ENCODE measurements at places on chromosomes 6 and 20. TPM values are rescaled to one million over a fixed set of nuclear protein-coding genes. Genes with fewer than 3 reads are reported as not detected.
A peak's percentile ranks its signal among the peaks of the same experiment; 100 is the strongest.

- peaks cover 38% of the 10 kb centered on the region for H3K4me1 ChIP-seq
- H3K4me3 ChIP-seq = peak overlapping the region; percentile 84
- H3K27me3 ChIP-seq = no peaks in the 10 kb centered on the region
- no peak for DNase-seq
- H3K36me3 ChIP-seq = peaks cover 18% of the 10 kb centered on the region
Measured at GRCh38 chr6:105135056-105135455, 44.8 kb downstream of the POPDC3 start.

- DNase-seq = no peak
- no peaks in the 10 kb centered on the region for H3K36me3 ChIP-seq
- H3K27me3 ChIP-seq = no peaks in the 10 kb centered on the region
- no peak overlapping the region for H3K27ac ChIP-seq
- no peak overlapping the region for H3K4me3 ChIP-seq
- no peaks in the 10 kb centered on the region for H3K4me1 ChIP-seq
Measured at GRCh38 chr6:33065312-33065711, 8.1 kb downstream of the HLA-DPA1 start.

- H3K27me3 ChIP-seq = no peaks in the 10 kb centered on the region
- H3K4me1 ChIP-seq = peaks cover 3% of the 10 kb centered on the region
- H3K36me3 ChIP-seq = no peaks in the 10 kb centered on the region
- no peak overlapping the region for H3K4me3 ChIP-seq
- no peak for DNase-seq
Measured at GRCh38 chr6:4675121-4675520, 101.1 kb upstream of the CDYL start.

DNA sequence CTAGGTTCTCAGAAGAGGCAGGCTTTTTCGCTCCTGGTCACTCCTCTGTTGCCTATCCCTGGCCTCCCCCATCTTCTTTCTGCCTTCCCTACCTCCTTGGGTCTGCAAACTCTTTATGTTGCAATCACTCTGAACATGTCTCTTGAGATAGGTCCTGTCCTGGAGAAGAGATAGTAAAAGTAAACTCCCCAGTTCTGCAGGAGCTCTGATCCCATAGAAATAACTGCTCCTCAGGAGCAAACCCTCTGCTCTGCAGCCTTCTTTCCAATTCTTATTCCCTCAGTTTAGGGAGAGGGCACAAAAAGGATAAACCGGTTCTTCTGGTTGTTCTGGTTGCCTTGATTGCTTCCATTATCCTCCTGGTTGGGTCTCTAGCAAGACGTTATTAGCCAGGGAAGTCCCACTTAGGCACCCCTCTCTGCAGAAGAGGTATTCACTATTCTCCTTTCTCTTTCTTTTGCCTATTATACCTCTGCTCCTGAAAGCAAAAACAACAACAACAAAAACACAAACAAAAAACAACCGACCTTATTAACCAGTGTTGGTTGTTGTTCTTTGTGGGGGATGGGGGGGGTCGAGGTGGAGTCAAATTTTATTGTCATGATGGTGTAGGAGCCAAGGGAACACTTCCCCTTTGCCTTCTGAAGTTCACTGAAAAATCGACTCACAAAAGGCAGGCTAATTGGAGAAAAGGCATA lies 973 bp downstream of the TRIM38 start:
- H3K4me3 ChIP-seq = peak overlapping the region; percentile 73
- H3K36me3 ChIP-seq = no peaks in the 10 kb centered on the region
- DNase-seq = no peak
- H3K4me1 ChIP-seq = peaks cover 19% of the 10 kb centered on the region
- H3K27ac ChIP-seq = peak overlapping the region; percentile 81

DNA sequence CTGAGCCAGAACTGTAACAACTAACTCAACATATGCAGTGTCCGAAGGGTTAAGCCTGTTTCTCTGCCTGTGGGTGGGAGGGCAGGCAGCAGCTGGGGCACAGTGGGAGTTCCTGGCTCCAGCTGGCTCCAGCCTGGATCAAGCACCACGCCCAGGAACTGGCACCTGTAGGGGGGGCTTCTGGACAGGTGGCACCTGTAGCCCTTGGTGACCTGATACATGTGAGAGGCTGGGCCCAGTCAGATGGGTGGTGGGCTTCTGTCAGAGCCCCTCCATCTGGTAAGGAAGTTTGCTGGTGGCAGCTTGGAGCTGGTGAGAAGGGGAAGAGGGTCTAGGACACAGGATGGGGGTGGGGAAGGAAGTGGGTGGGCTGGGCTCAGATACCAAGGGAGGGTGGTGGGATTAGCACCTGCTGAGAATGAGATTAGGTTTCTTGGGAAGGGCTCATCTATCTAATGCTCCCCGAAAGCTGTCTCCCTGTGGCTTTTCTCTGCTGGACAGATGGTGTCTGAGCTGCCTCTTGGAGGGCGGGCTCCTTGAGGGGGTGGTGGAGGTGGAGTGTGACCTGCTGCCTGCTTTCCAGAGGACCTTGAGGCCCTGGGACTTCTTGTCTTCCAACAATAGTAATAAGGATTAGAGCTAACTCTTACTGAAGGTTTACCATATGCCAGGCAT lies 28.5 kb downstream of the BCL2L1 start:
- H3K27ac ChIP-seq = peak overlapping the region; percentile 68
- peaks cover 5% of the 10 kb centered on the region for H3K36me3 ChIP-seq
- no peak for DNase-seq

DNA sequence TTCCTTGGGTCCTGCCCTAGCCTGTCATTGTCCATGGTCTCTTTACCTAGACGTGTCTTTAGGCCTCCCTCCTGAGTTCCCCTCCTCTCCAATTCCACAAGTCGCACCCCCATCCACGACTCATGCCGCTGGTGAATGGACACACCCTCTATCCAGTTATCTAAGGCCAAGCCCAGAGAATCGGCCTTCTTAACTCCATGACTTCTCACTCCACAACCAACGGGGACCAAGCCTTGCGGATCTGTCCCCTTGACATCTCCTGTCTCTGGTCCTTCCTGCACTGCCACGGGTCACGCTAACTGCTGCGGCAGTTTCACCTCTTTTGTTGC lies 7.0 kb upstream of the RREB1 start:
- no peak overlapping the region for H3K27ac ChIP-seq
- no peak for DNase-seq
- H3K4me3 ChIP-seq = no peak overlapping the region
- H3K36me3 ChIP-seq = no peaks in the 10 kb centered on the region
- H3K4me1 ChIP-seq = no peaks in the 10 kb centered on the region

DNA sequence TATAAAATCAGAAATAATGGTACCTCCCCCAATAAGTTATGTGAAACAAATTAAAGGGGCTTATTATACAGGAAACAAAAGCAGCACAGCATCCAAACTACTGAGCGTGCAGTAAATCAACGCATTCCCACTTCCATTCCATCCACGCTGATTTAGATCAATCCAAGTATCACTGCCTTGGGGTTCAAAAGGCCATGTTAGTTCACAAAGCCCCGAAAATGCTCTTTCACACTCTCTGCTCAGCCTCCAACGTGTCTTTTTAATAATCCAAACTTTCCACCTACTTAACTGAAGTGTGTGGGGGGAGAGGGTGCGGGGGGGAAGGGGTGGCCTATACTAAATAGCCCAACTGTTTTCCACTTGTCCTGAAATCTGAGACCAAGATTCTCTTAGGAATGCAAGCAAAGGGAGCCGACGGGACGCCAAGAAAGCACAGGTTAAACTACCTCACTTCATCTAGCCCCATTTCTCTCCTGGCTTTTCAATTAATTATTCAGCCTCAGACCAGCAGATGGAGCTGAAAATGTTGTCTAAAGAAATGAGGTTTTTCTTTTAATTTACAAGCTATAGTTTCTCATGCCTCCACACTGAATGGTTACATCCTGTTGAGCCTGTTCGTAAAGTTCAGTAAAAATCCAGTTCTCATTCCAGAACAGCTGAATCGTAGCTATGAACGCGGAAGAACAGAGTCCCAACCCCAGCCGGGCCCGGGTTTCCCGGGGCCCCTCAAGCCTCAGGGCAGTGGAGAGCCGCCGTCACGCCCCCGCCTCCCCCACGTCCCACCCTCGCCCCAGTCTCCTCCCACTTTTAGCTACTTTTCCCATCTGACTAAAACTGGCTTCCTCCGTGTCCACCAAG lies 1.0 kb upstream of the NXT1 start:
- H3K4me3 ChIP-seq = peak overlapping the region; percentile 91
- H3K36me3 ChIP-seq = peaks cover 9% of the 10 kb centered on the region
- H3K27ac ChIP-seq = peak overlapping the region; percentile 99
- H3K27me3 ChIP-seq = no peaks in the 10 kb centered on the region
- DNase-seq = no peak

BPIFB4 gene
- not detected for total RNA-seq

All from psoas muscle (tissue), 8 donors.